ENCODE measurements at places on chromosomes 16 and 17. TPM values are rescaled to one million over a fixed set of nuclear protein-coding genes. Genes with fewer than 3 reads are reported as not detected.

- peak; percentile 42 for DNase-seq
These were observed at the start of gene MMP28 for GRCh38 chr17:35795007-35795870. TSS of gene MMP28 (minus strand) at chr17:35795641. CDS start at chr17:35795377, 264 bp downstream.

GRCh38 chr17:60155815-60156214 lies 6.0 kb downstream of the CA4 start:
- DNase-seq = no peak

GRCh38 chr16:31186176-31186575 lies 6.2 kb downstream of the FUS start:
- no peak for DNase-seq

- no peak for DNase-seq
These were observed 5.3 kb downstream of the RBBP6 start for GRCh38 chr16:24544640-24545039.

GRCh38 chr17:21243516-21244303 lies 9.5 kb downstream of the NATD1 start:
- DNase-seq = no peak

DNA sequence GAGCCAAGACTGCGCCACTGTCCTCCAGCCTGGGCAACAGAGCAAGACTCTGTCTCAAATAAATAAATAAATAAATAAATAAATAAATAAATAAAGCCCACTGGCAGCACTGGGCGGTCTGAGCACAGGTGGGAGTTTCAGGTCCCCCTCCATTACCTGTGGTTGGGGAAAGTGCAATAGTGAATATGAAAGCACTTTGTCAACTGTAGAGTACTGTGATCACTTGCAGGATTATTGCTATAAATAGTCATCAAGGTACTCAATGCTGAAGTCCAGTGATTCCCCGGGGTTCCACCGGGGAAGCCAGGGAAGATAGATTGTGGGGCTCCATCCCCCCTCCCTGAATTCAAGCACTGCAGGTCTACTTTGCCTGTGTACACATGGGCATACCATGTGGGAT lies 42.7 kb upstream of the CPNE2 start:
- DNase-seq = no peak

The HOXB8 gene
- total RNA-seq = not detected

DNA sequence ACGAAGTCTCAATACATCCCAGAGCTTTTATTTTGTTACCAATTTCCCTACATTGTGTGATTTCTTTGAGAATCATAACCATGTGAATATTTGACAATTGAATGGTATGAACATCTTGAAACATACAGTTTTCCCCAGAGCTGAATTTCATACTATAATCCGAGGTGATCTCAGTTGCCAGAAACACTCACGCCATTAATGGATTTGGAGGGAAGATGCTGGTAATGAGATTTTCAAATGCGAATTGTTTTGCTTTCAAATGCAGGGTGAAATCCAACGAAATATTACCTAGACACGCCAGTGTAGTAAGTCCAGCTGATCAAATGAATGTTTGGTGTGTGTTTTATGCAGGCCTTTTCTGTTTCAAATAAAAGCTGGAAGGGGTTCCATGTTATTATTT lies 277.8 kb upstream of the CDH5 start:
- no peak for DNase-seq

- peak; percentile 48 for DNase-seq
These were observed 20.0 kb upstream of the HERPUD1 start for GRCh38 chr16:56911771-56912571.

DNA sequence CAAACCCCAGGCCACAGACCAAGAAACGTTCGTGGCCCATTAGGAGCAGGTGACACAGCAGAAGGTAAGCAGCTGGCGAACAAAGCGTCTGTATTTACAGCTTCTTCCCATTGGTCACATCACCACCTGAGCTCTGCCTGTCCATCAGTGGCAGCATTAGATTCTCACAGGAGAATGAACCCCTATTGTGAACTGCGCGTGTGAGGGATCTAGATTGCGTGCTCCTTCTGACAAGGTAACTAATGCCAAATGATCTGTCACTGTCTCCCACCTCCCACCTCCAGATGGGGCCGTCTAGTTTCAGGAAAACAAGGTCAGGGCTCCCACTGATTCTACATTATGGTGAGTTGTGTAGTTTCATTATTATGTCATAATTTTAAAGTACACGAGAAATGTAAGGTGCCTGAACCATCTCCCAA lies 186.3 kb downstream of the CPPED1 start:
- no peak for DNase-seq

DNA sequence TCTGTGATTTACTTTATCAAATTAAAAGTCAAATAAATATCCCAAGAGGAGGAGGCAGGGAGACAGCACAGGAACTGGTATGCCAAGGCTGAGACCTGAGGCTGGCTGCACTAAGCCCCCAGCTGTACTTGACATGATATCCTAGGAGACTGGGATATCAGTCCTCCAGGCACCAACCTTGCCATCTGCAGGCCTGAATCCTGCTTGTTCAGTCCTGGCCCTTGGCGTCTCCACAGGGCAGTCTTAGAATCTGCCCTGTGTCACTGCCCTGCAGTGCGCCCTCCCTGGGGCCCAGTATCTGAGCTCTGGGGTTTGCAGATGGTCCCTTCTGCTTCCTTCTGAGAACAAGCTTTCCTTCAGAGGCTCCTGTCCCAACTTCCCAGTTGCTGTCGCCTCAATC lies 75.9 kb downstream of the HS3ST3A1 start:
- no peak for DNase-seq

- peak; percentile 85 for DNase-seq
These were observed 2.8 kb downstream of the ST6GALNAC1 start for GRCh38 chr17:76640550-76641380.

The ZNF286A gene
- 50.6 TPM for total RNA-seq

DNA sequence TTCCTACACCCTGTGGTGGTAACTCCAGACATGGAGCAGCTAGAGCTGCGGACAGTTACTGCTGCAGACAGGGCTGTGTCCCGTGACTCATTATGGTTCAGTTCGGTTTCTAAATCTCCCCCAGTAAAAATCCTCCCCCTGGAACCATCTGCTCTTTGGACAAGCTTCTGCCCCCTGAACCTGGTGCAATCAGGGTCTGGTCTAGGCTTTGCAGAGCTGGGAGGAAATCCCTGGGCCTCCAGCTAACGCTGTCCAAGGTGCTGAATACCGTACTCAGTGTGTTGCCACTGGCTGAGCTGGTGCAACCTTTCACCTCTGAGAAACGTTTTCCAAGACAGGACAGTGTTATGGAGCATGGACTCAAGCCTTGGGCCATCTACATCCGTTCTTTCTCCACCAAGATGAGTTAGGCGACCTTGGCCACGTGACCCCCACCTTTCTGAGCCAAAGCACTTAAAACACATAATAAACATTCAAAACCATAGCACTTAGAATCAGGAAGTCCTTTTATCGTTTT lies 142.0 kb downstream of the CPPED1 start:
- peak; percentile 49 for DNase-seq

- DNase-seq = no peak
These were observed 603.8 kb downstream of the CDH8 start for GRCh38 chr16:61432421-61432820.

- DNase-seq = no peak
These were observed 51.6 kb upstream of the LYRM9 start for GRCh38 chr17:27944546-27945332.

DNA sequence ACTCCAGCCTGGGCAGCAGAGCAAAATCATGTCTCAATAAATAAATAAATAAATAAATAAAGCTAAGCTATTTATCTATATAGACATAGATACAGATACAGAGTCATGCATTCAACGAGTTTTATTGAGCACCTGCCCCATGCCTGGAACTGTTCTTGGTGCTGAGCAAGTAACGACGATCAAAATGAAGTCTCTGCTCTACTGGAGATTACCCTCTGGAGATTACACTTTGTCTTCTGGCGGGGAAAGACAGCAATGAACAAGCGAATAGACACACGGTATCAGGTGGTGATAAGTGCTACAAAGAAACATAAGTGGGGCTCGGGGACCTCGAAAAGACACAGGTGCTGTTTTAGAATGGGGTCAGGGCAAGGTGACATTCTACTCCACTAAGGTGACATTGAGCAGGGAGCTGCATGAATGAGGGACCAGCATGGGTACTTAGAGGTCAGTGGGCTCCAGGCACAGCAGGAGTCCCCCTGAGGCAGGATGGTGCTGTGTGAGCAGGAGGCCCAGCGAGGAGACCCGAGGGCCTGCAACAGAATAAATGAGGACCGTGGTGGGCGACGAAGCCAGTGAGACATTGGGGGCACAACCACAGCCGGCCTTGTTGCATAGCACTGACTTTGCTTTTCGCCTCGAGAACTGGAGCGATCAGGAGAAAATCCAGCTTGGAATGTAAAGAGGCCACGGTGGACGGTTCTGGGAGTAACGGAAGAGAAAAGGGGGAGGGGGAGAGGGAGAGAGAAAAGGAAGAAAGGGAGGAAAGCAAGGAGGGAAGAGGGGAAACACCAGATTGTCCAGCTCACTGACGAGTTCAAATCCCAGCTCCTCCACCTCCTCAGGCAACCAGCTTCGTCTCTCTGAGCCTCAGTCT lies 42.4 kb upstream of the MEAK7 start:
- DNase-seq = no peak

- no peak for DNase-seq
These were observed 19.4 kb downstream of the NARF start for GRCh38 chr17:82477934-82478333.

The NSF gene
- total RNA-seq = 50.3 TPM

The TMEM235 gene
- not detected for total RNA-seq

DNA sequence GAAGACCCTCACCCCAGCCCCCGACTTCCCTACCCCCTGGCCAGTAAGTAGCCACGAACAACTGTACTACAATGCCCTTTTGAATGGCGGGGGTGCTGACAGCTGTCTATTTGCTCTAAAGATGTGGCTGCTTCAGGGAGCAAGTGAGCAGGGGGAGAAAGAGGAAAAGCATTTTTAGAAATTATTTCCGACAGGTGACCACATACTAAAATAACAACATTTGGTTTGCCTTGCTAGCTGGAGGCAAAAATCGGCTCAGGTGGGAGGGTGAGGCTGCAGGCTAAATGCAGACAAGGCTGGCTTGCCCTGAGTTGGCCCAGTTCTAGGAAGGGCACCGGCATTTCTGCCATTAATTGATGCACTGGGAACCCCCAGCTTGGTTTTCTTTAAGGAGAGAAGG lies 188.5 kb downstream of the XYLT1 start:
- no peak for DNase-seq

- DNase-seq = no peak
These were observed 23.7 kb downstream of the ACSF3 start for GRCh38 chr16:89117227-89117974.

- no peak for DNase-seq
These were observed 117.6 kb downstream of the C16orf78 start for GRCh38 chr16:49491106-49491670.

The KREMEN2 gene
- total RNA-seq = under 0.01 TPM

DNA sequence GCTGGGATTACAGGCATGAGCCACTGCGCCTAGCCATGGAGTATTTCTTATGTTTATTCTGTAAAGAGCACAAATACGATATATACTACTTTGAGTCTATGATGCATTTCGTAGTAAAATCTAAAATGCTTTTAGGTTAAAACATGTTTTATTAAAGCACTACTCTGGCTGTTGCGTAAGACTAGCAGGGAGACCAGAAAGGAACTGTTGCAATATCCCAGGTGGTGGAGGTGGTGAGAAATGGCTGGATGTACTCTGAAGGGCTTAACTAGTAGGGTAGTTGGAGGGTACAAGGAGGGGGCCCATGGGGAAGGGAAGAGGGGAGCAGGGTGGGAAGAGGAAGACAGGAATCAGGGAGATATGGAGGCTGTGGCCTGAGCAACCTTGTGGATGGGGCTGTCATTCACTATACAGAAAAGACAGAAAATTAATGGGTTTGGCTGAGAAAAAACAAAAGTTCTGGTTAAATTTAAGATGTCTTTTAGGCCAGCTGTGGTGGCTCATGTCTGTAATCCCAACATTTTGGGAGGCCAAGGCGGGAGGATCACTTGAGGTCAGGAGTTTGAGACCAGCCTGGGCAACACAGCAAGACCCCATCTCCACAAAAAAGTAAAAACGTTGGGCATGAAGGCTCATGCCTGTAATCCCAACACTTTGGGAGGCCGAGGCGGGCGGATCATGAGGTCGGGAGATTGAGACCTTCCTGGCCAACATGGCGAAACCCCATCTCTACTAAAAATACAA lies 35.8 kb downstream of the ST3GAL2 start:
- DNase-seq = peak; percentile 91

The KRTAP4-3 gene
- not detected for total RNA-seq

The NMRAL1 gene
- total RNA-seq = 54.4 TPM

DNA sequence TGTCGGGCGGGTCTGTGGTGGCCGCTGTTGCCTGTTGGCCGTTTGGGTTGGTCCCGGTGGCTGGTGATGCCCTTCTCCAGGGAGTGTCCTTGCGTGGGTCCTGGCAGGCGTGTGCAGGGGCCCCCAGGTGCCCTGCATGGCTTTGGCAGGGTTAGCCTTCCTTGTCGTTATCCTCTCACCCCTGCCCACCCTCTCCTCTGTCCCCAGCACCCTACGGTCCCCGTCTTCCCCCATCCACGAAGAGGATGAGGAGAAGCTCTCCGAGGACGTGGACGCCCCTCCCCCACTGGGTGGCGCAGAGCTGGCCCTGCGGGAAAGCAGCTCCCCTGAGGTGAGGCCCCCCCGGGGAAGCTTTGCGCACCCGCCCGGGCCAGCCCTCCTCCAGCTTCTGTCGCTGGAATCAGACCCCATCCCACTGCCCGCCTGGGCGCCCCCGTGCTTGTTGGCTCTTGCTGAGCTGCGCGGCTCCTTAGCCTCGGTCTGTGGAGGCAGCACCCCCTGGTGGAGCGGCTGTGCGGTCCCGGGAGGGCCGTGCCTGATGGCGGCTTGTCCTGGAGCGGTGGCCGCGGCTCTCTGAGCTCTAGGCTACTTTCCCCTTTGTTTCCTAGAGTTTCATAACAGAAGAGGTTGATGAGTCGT lies 10.6 kb upstream of the NUDT16L1 start:
- DNase-seq = peak; percentile 37

- DNase-seq = no peak
These were observed 144.3 kb downstream of the ITFG1 start for GRCh38 chr16:47316442-47317015.

The CD300LF gene
- total RNA-seq = not detected

DNA sequence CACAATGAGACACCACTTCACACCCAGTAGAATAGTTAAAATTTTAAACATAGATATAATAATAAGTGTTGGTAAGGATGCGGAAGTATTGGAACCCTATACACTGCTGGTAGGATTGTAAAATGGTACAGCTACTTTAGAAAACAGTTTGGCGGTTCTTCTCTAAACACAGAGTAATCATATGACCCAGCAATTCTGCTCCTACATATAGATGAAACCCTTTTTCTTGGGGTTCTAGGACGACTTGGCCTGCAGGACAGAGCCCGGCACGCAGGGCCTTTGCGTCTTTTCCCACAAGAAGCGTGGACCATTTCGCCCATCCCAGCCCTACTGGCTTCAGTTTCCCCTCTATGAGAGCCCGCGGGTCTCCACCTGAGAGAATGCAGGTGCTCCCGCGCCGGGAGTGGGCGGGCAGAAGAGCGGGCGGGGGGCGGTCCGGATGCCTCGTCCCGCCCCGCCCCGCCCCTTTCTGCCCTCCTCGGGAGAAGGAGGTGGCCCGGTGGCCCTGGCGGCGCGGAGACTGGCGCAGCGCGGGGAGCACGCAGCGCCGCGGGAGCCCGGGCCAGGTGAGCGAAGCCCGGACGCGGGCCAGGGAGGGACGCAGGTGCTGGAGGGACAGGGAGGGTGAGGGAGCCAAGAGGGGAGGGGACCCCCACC lies at the start of gene SDR42E2:
SDR42E2 (plus strand) TSS at position 508 of the 657 bp plus-strand sequence. CDS start 3,077 bp downstream, outside the sequence.
- DNase-seq = no peak

- DNase-seq = no peak
These were observed 432.6 kb downstream of the TOX3 start for GRCh38 chr16:52114379-52114778.

The DHX58 gene
- 12.1 TPM for total RNA-seq

- no peak for DNase-seq
These were observed 71.1 kb downstream of the RPH3AL start for GRCh38 chr17:281365-281999.

The SLC52A1 gene
- 0.43 TPM for total RNA-seq
